ENCODE measurements at places on chromosomes 7 and 10.

DNA sequence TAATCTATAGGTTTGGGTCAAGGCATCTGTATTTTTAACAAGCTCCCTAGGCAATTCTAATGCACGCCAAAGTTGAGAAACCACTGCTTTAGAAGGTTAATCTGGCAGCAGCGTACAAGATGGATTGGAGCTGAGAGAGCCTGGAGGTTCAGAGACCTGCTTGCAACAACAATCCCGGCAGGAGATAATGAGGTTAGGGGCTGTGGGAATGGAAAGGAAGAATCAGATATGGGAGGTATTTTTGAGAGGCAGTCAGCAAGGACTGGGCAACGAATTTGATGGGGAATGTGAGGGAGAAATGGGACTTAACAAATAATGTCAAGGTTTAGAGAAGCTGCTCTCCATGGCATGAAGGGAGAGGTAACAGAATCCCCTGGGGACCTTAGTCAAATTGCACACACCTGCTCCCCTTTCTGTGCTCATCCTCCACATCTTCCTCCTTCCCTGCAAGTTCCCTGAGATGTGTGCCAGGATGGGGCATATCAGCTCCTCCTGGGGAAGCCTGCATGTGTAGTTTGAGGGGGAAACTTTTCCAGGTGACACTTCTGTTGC, 731.0 kb upstream of the GALNT17 start:
- H3K4me3 ChIP-seq, result no peak overlapping the region
- DNase-seq, result no peak
- H3K36me3 ChIP-seq, result no peaks in the 10 kb centered on the region
- no peak overlapping the region for H3K27ac ChIP-seq
- no peaks in the 10 kb centered on the region for H3K4me1 ChIP-seq

DNA sequence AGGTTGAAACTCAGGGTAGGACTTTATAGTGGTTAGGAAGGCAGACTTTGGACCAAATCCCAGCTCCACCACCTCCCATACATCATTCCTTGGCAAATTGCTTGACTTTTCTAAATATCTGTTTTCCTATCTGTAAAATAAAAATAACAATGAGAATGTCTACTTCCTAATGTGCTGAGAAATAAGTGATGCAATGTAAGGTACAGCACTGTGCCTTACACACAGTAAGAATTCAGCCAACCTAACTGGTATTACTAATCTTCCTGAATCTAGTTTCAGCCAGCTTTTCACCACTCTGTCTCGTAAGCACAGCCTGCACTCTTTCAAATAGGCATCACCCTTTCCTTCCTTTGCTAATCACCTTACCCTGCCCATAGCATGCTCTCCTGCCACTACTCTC, 9.7 kb downstream of the PRLHR start:
- H3K4me1 ChIP-seq, result no peaks in the 10 kb centered on the region
- H3K36me3 ChIP-seq, result no peaks in the 10 kb centered on the region

DNA sequence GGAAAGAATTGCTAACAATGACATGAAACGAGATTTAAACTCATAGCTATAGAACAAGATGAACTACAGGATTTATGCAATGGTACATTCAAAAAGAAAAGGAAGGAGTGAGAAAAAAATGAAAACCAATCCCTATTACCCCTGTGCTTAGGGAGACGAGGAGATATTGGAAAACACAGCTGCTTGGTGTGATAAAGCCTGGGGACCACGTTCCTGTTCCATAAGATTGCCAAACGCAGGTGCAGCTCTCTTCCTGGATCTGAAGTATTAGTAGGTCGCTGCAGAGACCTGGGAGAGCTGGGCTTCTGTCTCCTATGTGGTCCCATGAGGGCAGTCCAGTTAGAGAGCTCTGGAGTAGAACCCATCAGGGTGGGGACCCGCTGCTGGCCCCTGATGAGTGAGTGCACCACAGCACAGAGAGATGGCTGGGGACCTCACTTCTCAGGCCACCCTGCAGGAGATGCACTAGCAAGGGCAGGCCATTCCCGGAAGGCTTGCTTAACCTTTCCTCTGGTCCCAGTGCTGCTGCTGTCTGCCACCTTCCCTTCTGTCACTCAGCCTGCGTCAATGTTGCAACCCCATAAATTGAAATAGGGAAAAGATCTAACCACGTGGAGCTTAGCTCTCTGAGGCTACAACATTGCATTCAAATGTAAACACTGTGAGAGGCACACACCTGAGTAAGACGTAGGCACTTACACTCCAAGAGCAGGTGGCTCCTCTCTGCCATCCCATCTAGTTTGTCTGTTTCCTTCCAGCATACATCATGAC, 57.9 kb downstream of the MTPN start:
- H3K36me3 ChIP-seq, result no peaks in the 10 kb centered on the region
- no peak overlapping the region for H3K4me3 ChIP-seq
- H3K27me3 ChIP-seq, result no peaks in the 10 kb centered on the region
- no peaks in the 10 kb centered on the region for H3K4me1 ChIP-seq

- no peak for DNase-seq
- H3K4me1 ChIP-seq, result no peaks in the 10 kb centered on the region
- H3K4me3 ChIP-seq, result no peak overlapping the region
- H3K27ac ChIP-seq, result no peak overlapping the region
Observed at GRCh38 chr7:70266186-70266585, 667.9 kb downstream of the AUTS2 start.

DNA sequence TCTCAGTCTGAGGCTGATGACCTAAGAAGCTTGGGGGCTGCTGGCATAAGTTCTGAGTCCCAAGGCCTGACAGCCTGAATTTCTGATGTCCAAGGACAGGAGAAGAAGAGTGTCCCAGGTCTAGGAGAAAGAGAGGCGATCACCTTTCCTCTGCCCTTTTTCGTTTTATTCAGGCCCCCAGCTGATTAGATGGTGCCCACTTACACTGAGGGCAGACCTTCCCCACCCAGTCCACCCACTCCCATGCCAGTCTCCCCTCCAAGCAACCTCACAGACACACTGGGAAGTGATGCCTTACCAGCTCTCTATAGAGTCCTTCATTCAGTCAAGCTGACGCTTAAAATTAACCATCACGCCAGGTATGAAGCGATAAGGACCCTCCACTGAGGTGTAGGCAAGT, 19.3 kb upstream of the LOXL4 start:
- no peak overlapping the region for H3K4me3 ChIP-seq
- H3K4me1 ChIP-seq, result no peaks in the 10 kb centered on the region
- no peaks in the 10 kb centered on the region for H3K27me3 ChIP-seq
- H3K36me3 ChIP-seq, result no peaks in the 10 kb centered on the region
- DNase-seq, result no peak

GRCh38 chr10:102714621-102715455, at the start of gene SFXN2:
TSS of gene SFXN2 (plus strand) at chr10:102714636. CDS start at chr10:102726637, 12,001 bp downstream.
- H3K4me3 ChIP-seq, result peak within 1 kb of the TSS; percentile 91
- peaks cover 3% of the 10 kb centered on the region for H3K4me1 ChIP-seq
- H3K27me3 ChIP-seq, result no peaks in the 10 kb centered on the region

DNA sequence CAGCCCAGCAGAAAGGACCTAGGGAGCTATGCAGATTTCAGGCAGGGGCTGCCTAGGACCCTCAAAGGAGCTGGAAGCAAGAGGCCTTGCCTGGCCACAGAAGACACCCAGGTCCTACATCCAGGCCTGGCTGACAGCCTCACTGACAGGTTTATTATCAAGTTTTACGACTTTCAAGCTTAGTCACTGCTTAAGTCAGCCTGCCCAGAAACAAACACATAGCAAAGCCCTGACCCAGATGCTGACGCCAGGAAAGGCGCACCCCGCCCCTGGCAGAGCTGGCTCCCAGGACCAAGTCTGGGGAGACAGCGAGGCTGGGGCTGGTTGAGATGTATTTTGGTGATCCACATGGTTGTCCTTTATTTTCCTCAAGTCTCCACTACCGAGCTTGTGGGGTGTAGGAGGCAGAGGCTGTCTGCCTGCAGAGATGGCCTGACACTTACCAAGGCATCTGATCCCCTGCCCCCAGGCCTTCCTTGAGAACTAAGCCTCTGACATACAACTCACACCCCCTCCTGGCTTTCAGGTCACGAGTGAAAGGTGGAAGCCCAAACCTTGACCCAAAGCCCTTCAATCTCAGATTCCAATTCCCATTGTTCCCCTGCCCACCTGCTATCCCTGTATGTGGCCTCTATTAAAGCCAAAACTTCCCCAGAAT, 80.7 kb upstream of the EMX2 start:
- peaks cover 40% of the 10 kb centered on the region for H3K4me1 ChIP-seq
- no peak overlapping the region for H3K4me3 ChIP-seq
- peak overlapping the region; percentile 71 for H3K27ac ChIP-seq
- no peak for DNase-seq
- no peaks in the 10 kb centered on the region for H3K27me3 ChIP-seq

- no peaks in the 10 kb centered on the region for H3K4me1 ChIP-seq
- H3K27ac ChIP-seq, result no peak overlapping the region
- H3K36me3 ChIP-seq, result no peaks in the 10 kb centered on the region
- no peak for DNase-seq
Observed at GRCh38 chr10:78155722-78156121, 122.1 kb downstream of the RPS24 start.

- no peaks in the 10 kb centered on the region for H3K27me3 ChIP-seq
- no peak overlapping the region for H3K4me3 ChIP-seq
- H3K36me3 ChIP-seq, result no peaks in the 10 kb centered on the region
- no peak for DNase-seq
- no peak overlapping the region for H3K27ac ChIP-seq
- no peaks in the 10 kb centered on the region for H3K4me1 ChIP-seq
Observed at GRCh38 chr10:36195364-36195763, 553.3 kb upstream of the FZD8 start.

- H3K4me3 ChIP-seq, result no peak overlapping the region
- no peaks in the 10 kb centered on the region for H3K27me3 ChIP-seq
- H3K36me3 ChIP-seq, result no peaks in the 10 kb centered on the region
- no peak overlapping the region for H3K27ac ChIP-seq
- H3K4me1 ChIP-seq, result no peaks in the 10 kb centered on the region
Observed at GRCh38 chr10:106716381-106716780, 448.1 kb downstream of the SORCS1 start.

- no peaks in the 10 kb centered on the region for H3K36me3 ChIP-seq
- H3K27ac ChIP-seq, result no peak overlapping the region
- H3K4me1 ChIP-seq, result no peaks in the 10 kb centered on the region
- H3K27me3 ChIP-seq, result no peaks in the 10 kb centered on the region
- no peak overlapping the region for H3K4me3 ChIP-seq
Observed at GRCh38 chr7:33243319-33243881, 114.0 kb downstream of the BBS9 start.

GRCh38 chr10:118892255-118892654, 137.3 kb upstream of the NANOS1 start:
- no peak overlapping the region for H3K4me3 ChIP-seq
- no peaks in the 10 kb centered on the region for H3K4me1 ChIP-seq
- H3K27me3 ChIP-seq, result no peaks in the 10 kb centered on the region
- no peak overlapping the region for H3K27ac ChIP-seq
- no peak for DNase-seq
- no peaks in the 10 kb centered on the region for H3K36me3 ChIP-seq

DNA sequence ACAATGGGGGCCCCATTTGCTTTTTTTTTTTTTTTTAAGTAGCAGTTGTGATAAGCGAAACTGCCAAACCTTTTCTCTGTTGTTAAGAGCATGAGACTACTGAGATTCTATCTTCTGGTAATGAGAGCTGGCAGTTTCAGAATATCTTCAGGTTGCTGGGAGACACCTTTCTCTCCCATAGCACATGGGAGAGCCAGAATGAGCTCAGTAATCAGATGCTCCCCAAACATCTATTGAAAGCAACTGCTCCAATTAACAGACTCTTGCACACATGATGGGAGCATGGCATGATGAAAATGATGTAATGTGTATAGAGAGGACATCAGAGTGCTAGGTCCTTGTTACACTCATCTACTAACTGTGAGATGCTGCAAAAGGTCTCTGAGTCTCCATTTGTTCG, 18.8 kb downstream of the MYO3A start:
- H3K4me1 ChIP-seq, result no peaks in the 10 kb centered on the region
- no peak overlapping the region for H3K4me3 ChIP-seq
- no peak for DNase-seq
- H3K36me3 ChIP-seq, result no peaks in the 10 kb centered on the region
- no peaks in the 10 kb centered on the region for H3K27me3 ChIP-seq

- H3K4me3 ChIP-seq, result no peak overlapping the region
- no peaks in the 10 kb centered on the region for H3K27me3 ChIP-seq
- H3K27ac ChIP-seq, result no peak overlapping the region
- no peak for DNase-seq
- H3K4me1 ChIP-seq, result no peaks in the 10 kb centered on the region
- H3K36me3 ChIP-seq, result no peaks in the 10 kb centered on the region
Observed at GRCh38 chr10:36885746-36886145, 239.7 kb upstream of the ANKRD30A start.

DNA sequence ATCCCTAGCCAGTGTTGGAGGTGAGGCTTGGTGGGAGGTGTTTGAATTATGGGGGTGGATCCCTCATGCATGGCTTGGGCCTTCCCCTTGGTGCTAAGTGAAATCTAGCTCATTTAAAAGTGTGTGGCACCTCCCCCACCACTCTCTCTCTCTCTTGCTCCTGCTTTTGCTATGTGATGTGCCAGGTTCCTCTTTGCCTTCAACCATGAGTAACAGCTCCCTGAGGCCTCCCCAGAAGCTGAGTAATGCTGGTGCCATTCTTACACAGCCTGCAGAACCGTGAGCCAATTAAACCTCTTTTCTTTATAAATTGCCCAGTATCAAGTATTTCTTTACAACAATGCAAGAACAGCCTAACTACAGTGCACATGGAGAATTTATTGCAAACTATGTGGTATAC, 188.8 kb upstream of the POT1 start:
- no peak overlapping the region for H3K4me3 ChIP-seq
- H3K27me3 ChIP-seq, result no peaks in the 10 kb centered on the region
- H3K4me1 ChIP-seq, result no peaks in the 10 kb centered on the region
- no peak for DNase-seq
- H3K36me3 ChIP-seq, result no peaks in the 10 kb centered on the region
- no peak overlapping the region for H3K27ac ChIP-seq

GRCh38 chr10:12924911-12925310, 76.6 kb downstream of the CCDC3 start:
- no peak overlapping the region for H3K4me3 ChIP-seq
- H3K4me1 ChIP-seq, result no peaks in the 10 kb centered on the region
- no peak for DNase-seq

DNA sequence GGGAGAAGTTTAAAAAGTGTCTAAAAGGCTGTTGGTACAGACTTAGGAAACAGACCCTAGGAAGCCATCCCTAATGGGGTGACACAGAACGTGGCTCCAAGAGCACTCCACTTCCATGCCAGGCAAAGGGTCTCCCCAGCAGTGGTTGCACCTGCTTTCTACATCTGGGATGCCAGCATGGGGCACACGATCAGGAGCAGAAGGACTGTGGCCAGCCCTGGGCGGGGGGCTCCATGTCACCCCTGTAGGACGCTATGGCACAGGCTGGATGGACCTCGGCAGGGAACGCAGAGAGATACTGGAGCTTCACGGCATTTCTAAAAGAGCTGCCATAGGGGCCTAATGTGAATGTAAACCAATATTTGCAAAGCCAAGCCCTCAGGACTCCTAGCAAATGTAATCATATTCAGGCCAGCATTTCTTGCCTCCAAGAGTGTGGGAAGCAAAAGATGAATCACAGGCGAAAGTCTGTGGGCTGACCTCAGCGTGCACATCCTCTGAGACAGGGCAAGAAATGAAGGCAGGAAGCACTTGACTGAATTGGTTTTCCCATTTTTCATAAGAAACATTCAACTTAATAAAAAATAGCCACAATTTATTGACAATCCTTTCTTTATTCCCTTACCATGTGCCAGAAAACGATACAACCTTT, 93.9 kb downstream of the ATXN7L1 start:
- H3K27me3 ChIP-seq, result no peaks in the 10 kb centered on the region
- H3K4me1 ChIP-seq, result peaks cover 35% of the 10 kb centered on the region
- H3K36me3 ChIP-seq, result peaks cover 12% of the 10 kb centered on the region
- no peak for DNase-seq

GRCh38 chr7:1977059-1977875, 255.5 kb downstream of the MAD1L1 start:
- no peak overlapping the region for H3K4me3 ChIP-seq
- H3K4me1 ChIP-seq, result no peaks in the 10 kb centered on the region
- H3K27ac ChIP-seq, result no peak overlapping the region
- no peaks in the 10 kb centered on the region for H3K36me3 ChIP-seq
- no peaks in the 10 kb centered on the region for H3K27me3 ChIP-seq
- DNase-seq, result no peak

Data from esophagus squamous epithelium (tissue), 5 donors.